ENCODE measurements at places on chromosomes 16 and 17. TPM values are rescaled to one million over a fixed set of nuclear protein-coding genes. Genes with fewer than 3 reads are reported as not detected.

Gene HOXB5
- not detected for total RNA-seq

Gene OR1F1
- total RNA-seq = not detected

Gene LGALS9
- 44.3 TPM for total RNA-seq

DNA sequence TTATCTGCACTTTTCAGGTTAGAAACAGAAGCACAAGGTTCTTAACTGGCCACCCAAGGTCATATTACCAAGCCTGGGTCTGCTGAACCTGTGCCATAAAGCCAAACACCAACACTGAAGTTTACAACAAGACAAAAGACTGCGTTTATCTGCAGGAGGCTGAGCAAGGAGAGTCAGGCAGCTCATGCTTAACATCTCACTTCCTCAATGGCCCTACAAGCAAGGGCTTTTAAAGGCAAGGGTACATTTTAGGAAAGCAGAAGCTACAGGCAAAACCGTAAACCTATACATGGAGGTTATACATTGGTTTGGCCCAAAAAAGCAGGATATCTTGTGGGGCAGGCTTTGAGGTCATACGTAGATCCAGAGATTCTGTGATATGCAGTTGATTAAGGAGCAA, 91.2 kb downstream of the GNAO1 start:
- H3K27me3 ChIP-seq = no peaks in the 10 kb centered on the region
- H3K4me1 ChIP-seq = peaks cover 25% of the 10 kb centered on the region
- H3K4me3 ChIP-seq = no peak overlapping the region
- no peak for DNase-seq
- H3K27ac ChIP-seq = no peak overlapping the region

DNA sequence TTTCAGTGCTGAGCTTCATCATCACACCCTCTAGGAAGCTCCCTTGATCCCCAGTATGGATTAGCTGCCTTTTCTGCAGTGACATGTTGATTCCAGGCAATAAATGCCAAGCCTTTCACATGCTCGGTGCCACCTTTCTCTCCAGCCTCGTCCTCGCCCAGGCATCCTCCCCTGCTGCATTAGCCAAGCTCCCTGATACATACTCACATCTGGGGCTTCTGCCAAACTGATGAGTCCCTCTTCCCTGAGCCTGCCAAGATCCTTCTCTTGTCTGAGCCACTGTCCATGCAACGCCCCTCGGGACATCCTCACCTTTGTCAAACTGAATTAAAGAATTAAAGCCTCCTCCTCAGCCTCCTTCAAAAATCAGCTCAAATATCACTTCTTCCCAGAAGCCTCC, 538.5 kb upstream of the CDH11 start:
- no peaks in the 10 kb centered on the region for H3K4me1 ChIP-seq
- no peaks in the 10 kb centered on the region for H3K27me3 ChIP-seq
- no peak for DNase-seq
- no peaks in the 10 kb centered on the region for H3K36me3 ChIP-seq

DNA sequence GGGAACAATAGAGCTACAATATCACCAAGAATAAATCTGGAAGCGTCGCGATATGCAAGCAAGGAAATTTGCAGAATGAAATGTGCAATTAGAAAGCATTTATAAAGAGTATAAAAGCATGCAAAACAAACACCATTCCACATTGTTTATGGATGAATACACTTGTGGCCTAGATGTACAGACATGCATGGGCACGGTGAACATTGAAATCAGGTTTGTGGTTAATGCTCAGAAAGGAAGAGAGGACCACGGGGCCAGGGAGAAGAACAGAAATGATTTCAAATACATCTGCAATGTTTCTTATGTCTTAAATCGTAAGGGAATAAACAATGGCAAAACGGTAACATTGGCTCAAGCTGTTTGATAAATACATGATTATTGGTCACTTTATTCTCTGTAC, 235.9 kb downstream of the FOXL1 start:
- H3K36me3 ChIP-seq = no peaks in the 10 kb centered on the region
